ENCODE measurements at places on chromosomes 2 and 18.

- DNase-seq, result no peak
Observed at GRCh38 chr2:102016399-102016955, 24.7 kb downstream of the IL1R2 start.

GRCh38 chr2:237868631-237869342, 9.4 kb downstream of the RAMP1 start:
- no peak for DNase-seq

- no peak for DNase-seq
Observed at GRCh38 chr2:232420463-232421188, 14.0 kb downstream of the ALPG start.

- DNase-seq, result no peak
Observed at GRCh38 chr2:15048000-15048399, 415.5 kb downstream of the LRATD1 start.

DNA sequence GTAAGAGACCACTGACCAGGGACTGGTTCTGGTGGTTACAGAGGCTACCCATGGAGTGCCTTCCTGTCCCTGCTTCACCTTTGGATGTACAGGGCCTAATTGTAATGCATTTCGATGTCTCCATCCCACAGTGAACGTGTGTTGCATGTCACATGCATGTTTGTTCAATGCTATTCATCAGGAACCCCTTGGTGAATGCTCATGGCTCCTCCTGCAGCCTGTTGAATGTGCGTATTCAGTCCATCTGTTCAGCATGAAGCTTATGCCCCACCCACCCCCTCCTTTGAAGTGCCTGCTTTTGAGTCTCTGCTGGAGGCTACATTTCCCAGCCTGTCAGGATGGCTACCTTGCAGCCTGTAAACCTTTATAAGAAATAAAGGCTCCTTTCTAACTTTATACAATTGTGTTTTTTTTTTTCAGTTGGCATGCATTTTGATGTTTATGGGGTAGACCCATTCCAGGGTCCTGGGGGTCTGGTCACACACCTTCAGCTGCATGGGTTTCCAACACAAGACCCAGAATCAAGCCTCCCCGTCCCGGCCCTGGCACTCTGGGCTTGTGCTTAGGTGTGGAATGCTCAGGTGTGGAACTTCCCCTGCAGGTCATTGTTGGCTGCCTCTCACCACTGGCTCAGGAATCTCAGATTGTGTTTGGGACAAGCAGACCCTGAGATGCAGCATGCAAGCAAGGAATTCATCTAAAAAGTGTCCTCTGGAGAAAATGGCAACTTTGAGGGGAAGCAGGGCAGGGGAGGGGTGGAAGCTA, 238.8 kb upstream of the HDAC4 start:
- no peak for DNase-seq

DNA sequence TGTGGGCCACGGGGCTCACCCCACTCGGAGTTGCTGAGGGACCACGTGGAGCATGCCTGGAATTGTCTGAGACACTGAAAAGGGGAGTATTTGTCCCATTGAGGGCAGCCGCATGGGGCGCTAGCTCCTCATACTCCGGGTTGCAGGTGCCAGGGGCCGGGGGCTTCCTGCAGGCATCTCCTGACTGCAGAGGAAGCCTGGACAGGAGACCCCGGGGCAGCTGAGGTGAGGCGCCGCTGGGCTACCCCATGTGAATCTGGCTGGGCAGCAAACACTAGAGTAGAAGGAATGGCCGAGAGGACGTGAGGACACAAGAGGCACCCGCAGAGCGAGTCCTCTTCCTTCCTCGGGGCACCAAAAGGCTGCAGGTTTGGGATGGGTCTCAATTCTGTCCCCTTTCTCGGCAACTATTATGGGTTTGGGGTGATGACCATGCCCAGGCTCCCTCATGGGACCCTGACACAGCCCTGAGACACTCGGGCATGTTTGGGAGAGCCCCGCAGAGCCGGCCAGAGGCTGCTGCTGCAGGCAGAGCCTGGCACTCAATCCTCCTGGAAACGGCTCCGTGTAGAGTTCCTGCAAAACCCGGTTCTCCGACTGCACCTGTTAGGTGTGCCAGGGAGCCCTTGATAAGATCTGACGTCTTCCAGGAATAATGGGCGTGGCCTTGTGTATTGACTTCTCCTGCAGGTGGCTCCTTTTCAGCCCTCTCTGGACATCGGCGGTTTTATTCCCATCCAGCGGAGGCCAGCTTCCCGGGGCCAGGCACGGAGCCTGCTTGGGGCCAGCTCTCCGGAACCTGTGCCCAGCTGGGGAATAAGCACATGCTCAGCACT, 77.0 kb downstream of the CTIF start:
- DNase-seq, result no peak

DNA sequence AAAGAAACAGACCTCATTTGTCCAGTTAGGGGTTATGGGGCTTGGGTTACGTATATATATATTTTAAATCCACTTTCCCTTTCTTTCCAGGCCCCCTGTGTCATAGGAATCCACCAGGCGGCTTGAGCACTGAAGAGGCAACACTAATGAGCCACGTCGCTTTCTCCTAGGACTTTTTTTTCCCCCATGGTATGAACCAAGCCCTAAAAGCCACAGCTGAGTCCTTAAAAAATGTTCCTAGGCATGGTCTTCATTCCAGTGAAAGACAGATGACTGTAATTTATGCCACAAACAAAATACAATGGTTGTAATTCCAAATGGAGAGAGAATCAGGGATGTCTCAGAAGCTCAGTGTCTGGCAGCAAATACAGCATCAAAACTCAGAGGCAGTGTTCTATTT, 146.8 kb downstream of the EPHA4 start:
- DNase-seq, result no peak

- no peak for DNase-seq
Observed at GRCh38 chr2:190867212-190867611, 13.4 kb upstream of the GLS start.

- DNase-seq, result no peak
Observed at GRCh38 chr2:131026919-131027318, 66.3 kb downstream of the FAM168B start.

DNA sequence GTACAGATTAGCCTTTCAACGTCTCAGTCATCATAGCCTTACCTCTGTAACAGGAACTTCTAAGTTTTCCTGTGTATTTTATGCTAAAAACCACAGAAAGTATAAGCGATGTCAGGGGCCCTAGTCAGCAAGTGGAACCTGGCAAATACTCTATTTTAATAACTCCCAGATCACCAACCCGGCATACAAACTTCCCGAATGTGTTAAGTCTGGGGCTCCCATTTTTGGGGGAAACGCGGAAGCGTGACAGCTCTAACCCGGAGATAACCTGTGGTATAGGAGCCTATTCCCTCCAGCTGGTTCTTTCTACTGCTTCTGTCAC, 574 bp downstream of the NIFK start:
- no peak for DNase-seq

- DNase-seq, result no peak
Observed at GRCh38 chr2:98219152-98219551, 127.1 kb upstream of the CNGA3 start.

GRCh38 chr2:229921892-229922448, at the start of gene TRIP12:
TSS of gene TRIP12 (minus strand) at chr2:229922009. CDS start at chr2:229880079, 41,930 bp downstream.
- DNase-seq, result peak; percentile 90

DNA sequence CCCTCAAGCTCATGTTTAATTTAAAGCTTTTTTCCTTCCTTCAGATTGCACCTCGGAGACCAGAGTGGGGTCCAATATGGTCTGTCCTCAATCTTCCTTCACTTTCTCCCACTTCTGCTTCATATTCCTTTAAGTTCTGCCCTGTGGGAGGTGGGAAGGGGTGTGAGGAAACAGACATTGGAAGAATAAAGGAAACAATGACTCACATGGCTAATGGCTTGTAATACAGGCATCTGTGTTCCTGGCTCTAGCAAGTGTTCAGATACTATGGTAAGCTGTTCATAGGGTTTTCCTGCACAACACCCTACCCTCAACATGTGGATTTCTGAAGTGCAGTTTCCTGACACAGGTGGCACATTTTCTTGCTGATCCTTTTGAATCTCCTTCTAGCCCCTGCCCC, 209.5 kb downstream of the PIK3C3 start:
- no peak for DNase-seq

GRCh38 chr2:140308706-140309105, 1528.5 kb upstream of the NXPH2 start:
- DNase-seq, result no peak

DNA sequence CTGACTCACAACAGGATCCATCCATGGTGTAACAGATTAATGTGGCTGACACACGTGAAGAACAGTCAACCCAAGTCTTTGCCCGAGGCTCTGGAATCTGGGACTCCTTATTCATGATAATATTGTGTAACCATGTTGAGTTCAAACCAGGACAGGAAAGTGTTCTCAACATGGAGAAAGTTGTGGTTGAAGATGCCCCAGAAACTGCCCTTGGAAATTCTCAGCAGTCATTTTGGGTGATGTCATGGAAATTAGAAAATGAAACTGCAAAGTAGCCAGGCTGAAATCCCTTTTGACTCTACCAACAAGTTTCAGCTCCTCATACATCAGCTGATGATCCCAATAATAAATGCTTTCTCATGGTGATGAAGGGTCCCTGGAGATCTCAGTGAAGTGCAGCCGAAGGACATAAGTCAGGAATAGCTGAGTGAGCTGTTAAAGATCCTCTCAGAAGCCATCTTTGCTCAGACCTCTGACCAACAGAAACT, 307.7 kb downstream of the TNS1 start:
- no peak for DNase-seq

DNA sequence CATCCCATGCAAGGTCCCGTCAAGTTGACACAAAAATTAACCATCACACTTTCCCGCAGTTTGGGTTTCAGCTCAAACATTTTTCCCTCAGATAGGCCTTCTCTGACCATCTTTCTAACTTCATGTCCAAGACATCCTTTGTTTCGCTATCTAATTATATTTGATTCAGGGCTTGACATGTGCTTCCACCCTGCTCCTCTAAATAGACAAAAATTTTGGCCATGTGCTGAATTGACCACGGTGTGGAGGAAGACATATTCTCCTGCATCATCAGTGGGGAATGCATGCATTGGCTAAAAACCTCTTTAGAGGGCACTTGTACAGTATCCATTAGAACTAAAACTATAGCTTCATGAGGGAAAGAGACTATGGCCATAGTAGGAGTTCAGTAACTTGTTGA, 81.2 kb downstream of the PLCL1 start:
- no peak for DNase-seq

DNA sequence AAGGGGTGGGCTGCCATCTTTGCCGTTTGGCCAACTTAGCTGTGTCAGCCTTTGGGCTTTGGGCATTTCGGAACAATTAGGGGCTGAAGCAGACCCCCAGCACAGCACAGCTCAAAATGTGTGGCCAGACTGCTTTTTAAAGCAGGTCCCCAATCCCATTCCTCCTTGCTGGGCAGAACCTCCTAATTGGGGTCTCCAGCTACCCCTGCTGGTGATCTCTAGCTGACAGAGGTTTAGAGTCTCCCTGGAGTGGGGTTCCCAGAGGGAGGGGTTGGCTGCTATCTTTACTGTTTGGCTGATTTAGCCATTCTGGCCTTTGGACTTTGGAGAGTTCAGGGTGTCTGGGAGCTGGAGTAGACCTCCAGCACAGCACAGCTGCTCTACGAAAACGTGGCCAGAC, 71.5 kb upstream of the LHCGR start:
- no peak for DNase-seq

Data from NCI-H1694 (cell line).